Left ventricle myocardium inferior (tissue), 1 donor: ENCODE measurements at places on chromosomes 16 and 17.

DNA sequence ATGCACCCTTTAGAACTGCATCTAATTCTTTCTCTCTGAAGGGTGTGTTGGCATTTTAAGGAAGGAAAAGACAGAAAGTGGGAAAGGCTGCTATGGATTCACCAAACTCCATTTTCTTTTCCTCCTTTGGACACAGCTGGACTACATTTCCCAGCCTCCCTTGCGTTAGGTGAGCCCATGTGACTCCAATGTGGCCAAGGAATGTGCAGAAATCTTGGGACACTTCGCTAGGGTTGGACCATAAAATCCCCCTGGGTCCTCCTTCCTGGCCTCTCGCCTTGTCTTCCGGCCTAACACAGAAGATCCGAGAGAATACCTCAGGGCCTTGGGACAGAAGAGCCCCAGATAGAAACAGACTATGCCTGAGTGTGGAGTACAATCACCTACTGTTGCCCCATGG lies 56.3 kb downstream of the ABCC12 start:
- H3K27ac ChIP-seq = no peak overlapping the region
- no peak overlapping the region for H3K4me3 ChIP-seq
- peak; percentile 26 for DNase-seq
- H3K36me3 ChIP-seq = no peaks in the 10 kb centered on the region
- H3K27me3 ChIP-seq = no peaks in the 10 kb centered on the region

- peaks cover 8% of the 10 kb centered on the region for H3K4me1 ChIP-seq
- no peaks in the 10 kb centered on the region for H3K27me3 ChIP-seq
- no peak for DNase-seq
- peaks cover 83% of the 10 kb centered on the region for H3K36me3 ChIP-seq
These were observed 10.3 kb upstream of the LGALS9 start for GRCh38 chr17:27620721-27621120.

DNA sequence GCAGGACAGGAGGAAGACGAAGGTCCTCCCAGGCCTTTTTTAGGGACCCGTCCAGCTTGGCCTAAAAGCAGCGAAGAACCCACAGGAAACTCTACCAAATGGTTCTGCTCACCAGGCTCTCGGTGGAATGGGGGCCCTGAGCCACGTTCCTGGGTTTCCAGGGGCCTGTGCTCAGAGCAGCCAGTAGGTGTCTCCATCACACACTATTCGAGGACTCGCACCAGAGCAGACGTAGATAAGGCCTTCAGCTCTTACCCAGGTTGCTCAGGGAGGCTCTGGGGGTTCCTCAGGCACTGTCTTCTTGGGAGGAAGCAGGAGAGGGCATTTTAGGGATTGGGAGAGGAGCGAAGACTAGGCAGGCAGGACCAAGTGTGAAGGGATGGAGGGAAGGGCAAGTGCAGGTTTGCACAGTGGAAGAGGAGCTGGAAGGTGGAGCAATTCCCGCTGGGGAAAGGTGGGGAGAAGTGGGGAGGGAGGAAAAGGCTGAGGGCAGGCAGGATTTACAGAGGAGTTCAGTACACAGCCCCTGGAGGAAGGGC lies 157.1 kb downstream of the RGS9 start:
- H3K4me3 ChIP-seq = no peak overlapping the region
- DNase-seq = peak; percentile 38
- no peak overlapping the region for H3K27ac ChIP-seq
- peaks cover 12% of the 10 kb centered on the region for H3K27me3 ChIP-seq
- H3K36me3 ChIP-seq = no peaks in the 10 kb centered on the region

GRCh38 chr17:17384291-17384615 lies 81.1 kb downstream of the NT5M start:
- no peaks in the 10 kb centered on the region for H3K36me3 ChIP-seq
- no peak overlapping the region for H3K4me3 ChIP-seq
- peaks cover 20% of the 10 kb centered on the region for H3K4me1 ChIP-seq
- H3K27ac ChIP-seq = no peak overlapping the region
- no peak for DNase-seq

DNA sequence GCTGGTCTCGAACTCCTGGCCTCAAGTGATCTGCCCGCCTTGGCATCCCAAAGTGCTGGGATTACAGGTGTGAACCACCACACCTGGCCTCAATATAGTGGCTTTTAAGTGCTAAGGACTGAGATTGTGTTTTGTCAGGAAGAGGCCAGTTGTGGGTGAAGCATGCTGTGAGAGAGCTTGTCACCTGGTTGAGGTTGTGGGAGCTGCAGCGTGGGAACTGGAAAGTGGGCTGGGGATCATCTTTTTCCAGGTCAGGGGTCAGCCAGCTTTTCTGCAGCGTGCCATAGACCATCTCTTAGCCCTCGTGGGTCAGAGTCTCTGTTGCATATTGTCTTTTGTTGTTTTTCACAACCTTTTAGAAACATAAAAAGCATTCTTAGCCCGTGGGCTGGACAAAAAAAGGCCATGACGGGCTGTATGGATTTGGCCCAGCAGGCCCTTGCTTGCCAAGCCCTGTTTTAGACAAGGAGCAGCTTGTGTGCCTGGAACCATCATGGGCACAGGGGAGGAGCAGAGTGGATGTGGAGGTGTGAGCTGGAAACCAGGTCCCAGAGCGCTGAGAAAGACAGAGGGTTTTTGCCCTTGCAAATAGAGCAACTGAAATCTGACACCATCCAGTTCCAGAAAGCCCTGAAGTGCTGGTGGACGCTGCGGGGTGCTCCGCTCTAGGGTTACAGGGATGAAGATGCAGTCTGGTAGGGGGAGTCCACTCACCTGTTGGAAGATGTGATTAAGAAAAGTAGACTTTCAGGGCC lies 5.5 kb downstream of the BIRC5 start:
- H3K4me1 ChIP-seq = peaks cover 9% of the 10 kb centered on the region
- no peak overlapping the region for H3K27ac ChIP-seq
- no peak for DNase-seq
- H3K36me3 ChIP-seq = no peaks in the 10 kb centered on the region
- H3K27me3 ChIP-seq = no peaks in the 10 kb centered on the region
- H3K4me3 ChIP-seq = no peak overlapping the region

GRCh38 chr17:81573794-81574642 lies 21.9 kb upstream of the FAAP100 start:
- peaks cover 80% of the 10 kb centered on the region for H3K36me3 ChIP-seq
- H3K27me3 ChIP-seq = no peaks in the 10 kb centered on the region
- no peak overlapping the region for H3K4me3 ChIP-seq
- no peak for DNase-seq
- H3K4me1 ChIP-seq = peaks cover 22% of the 10 kb centered on the region

GRCh38 chr16:52073024-52073423 lies 473.9 kb downstream of the TOX3 start:
- no peak for DNase-seq
- no peaks in the 10 kb centered on the region for H3K36me3 ChIP-seq
- H3K4me1 ChIP-seq = no peaks in the 10 kb centered on the region
- peaks cover 6% of the 10 kb centered on the region for H3K27me3 ChIP-seq
- no peak overlapping the region for H3K4me3 ChIP-seq
